ENCODE measurements at places on chromosomes 2 and 18. TPM values are rescaled to one million over a fixed set of nuclear protein-coding genes. Genes with fewer than 3 reads are reported as not detected.
A peak's percentile ranks its signal among the peaks of the same experiment; 100 is the strongest.

DNA sequence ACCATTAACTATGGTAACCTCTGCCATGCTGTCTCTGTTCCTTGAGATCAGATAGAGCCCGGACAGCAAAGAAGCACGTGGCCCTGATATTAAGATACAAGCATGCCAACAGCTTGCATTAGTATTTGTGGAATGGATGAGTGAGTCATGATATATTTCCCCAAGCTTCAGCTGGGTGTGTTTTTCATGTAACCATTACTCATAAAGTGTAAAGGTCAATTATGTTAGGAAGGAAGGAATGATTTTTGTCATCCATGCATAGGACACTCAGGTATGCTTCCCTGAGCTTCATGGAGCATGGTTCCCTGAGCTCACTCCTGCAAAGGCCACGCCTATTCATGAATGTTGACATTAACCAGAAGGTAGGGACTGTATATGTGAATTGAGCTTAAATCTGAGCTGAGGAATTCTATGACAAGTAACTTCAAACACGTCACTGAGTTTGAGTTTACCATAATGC is 74.6 kb downstream of the ARL4C start:
- DNase-seq, result peak; percentile 68

GRCh38 chr2:236861944-236862343 is 223.7 kb upstream of the COPS8 start:
- no peak for DNase-seq

- no peak for DNase-seq
These were observed 66.1 kb downstream of the PDE1A start for GRCh38 chr2:182360663-182361260.

DNA sequence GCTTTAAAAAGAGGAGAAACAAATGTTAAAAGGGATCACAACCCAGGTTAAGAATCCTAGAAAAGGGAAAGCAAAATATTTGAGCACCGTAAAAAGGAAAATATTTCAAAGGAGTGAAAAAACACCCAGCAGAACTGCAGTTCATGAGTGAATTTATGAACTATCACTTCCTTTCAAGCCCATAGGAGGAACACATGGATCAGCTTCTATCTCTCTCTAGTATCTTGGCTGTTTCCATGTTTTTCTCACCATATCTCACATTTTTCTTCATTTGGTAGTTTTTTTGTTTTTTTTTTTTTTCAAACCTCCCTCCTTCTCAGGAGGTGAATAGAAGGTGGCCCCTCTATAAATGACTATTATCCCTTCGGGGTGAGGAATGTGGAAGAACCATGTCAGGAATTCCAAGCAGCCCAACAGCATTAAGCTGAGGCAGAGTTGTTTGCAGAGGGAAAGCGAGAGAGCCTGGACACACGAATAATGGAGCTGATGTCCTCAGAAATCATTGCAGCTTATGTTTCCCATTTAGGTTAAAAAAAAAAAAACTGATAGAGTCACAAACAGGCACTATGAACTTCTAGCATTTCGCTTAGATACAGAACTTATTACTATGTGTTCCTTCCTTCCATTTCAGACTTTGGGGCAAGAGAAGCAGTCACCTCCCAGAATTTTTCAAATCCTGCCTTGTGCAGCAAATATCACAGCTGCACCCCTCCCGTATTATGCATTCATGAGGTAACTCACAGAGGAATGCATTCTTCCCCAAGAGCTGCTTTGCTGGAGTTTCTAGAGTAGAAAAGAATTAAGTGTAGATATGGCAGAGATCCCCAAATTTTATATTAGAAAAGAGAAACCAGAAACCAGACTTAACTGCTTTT is 315.6 kb downstream of the IRS1 start:
- DNase-seq, result no peak

GRCh38 chr2:101052147-101052546 is 50.1 kb downstream of the RPL31 start:
- DNase-seq, result no peak

DNA sequence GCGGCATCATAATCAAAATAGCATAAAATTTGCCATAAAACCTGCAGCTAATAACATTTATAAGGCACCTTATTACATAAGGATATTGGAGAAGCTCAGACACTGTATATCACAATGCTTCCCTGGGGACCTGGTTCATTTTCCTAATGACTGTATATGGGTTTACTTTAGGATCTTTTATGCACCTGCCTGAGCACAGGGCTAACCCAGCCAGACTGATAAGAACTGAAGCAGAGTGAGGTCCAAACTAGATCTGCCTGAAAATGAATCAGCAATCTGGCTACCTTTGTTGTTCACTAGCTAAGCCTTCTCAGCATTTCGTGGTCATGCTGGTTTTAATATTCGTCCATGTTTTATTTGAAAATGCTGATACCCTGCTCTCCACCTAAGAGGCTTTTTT is 1922.3 kb upstream of the CELF4 start:
- no peak for DNase-seq

DNA sequence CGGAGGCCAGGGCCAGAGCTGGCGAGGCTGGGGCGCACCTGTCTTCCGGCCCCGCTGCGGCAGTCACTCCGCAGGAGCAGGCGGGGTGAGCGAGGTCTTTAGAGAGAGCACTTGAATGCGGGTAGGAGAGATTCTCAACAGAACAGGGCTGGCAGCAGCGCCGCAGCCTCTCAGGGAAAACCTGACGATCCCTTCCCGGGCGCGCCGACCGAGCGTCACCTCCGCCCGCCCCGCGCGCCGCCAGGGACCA is 526 bp downstream of the PRKRA start:
- no peak for DNase-seq

DNA sequence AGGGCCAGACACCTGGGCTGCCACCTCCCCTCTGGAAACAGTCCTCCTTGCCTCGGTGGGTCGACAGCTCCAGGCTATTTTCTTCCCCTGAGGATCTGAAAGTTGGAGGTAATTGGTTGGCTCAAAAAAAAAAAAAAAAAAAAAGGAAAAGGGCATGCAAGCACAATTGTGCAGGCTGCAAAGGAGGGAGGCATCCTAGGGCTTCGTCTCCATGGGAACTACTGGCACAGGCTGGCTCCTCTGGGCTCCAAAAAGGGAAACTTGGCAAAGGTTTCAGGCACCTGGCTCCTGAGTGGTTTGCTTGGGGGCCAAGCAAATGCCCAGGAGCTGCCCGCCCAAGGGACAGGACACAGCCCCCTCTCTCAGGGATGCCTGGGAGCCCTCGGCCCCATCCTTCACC is 1.1 kb upstream of the KCNIP3 start:
- no peak for DNase-seq

DNA sequence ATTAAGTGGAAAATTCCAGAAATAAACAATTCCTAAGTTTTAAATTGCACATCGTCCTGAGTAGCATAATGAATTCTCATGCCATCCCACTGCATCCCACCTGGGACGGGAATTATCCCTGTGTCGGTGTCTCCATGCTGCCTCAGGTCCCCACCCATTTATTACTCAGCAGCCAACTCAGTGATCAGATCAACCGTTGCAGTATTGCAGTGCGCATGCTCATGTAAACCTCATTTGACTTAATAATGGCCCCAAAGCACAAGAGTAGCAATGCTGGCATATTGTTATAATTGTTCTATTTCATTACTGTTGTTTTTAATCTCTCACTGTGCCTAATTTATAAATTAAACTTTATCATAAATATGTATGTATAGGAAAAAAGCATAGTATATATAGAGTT is 214.4 kb downstream of the METTL4 start:
- no peak for DNase-seq

Gene CRYGC
- not detected for total RNA-seq

Gene POTEI
- total RNA-seq, result 0.03 TPM

Gene MLPH
- total RNA-seq, result 222 TPM

Gene IHH
- 12.8 TPM for total RNA-seq

Gene NEB
- total RNA-seq, result 140 TPM

Gene ZNF396
- 3.3 TPM for total RNA-seq
